Mucosa of descending colon (tissue), 3 donors: ENCODE measurements at places on chromosomes 11 and 22. TPM values are rescaled to one million over a fixed set of nuclear protein-coding genes. Genes with fewer than 3 reads are reported as not detected.

Gene NPTXR
- 1.2 TPM for total RNA-seq

Gene PGA5
- total RNA-seq, result not detected

Gene SOX6
- 6.0 TPM for total RNA-seq

Gene LIF
- 10.0 TPM for total RNA-seq

Gene HOATZ
- total RNA-seq, result not detected

Gene ZMAT5
- total RNA-seq, result 16.1 TPM

Gene CD82
- 43.2 TPM for total RNA-seq

Gene SCGB1A1
- not detected for total RNA-seq

Gene TMEM151A
- total RNA-seq, result 0.27 TPM

Gene CYTH4
- 13.3 TPM for total RNA-seq

DNA sequence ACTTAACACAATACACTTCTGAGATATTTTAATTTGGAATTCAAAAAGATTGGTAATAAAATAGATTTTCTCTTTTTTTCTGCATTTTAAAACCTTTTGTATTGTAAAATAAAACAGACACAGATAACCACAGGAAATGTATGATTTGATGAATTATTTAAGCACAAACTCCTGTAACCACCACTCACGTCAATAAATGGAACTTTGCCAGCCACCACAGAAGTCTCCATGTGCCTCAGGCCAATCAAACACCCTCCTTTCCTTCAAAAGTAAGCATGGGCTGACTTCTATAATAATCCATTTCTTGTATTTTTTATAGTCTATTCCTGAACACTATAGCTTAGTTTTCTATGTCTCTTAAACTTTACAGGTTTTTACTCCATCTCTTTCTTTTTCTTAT lies 721.7 kb downstream of the DLG2 start:
- no peak for DNase-seq

- DNase-seq, result no peak
Measured at GRCh38 chr11:125679837-125680236, 810 bp downstream of the ACRV1 start.

- DNase-seq, result no peak
Measured at GRCh38 chr22:20212754-20213699, 55.1 kb downstream of the RTN4R start.

GRCh38 chr11:92484570-92484969 lies 260.0 kb downstream of the FAT3 start:
- no peak for DNase-seq

DNA sequence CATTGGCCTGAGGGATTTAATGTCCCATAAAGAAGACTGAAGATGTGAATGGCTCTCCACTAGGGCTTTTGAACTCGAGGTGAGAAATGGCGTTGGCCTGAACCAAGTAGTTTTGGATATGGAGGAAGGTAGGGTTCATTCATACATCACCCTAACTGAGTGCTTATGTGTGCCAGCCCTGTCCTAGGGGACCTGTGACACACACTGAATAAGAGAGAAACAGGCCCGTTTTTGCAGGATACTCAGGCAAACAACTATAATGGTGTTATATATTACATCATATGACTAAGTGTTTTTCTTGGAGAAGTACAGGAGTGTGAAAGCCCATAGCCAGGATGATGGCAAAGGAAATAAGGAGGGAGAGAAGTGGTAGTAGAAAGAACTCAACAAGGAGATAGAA lies 368.1 kb downstream of the TMEM135 start:
- no peak for DNase-seq

GRCh38 chr11:79541466-79541865 lies 100.6 kb upstream of the TENM4 start:
- DNase-seq, result no peak

DNA sequence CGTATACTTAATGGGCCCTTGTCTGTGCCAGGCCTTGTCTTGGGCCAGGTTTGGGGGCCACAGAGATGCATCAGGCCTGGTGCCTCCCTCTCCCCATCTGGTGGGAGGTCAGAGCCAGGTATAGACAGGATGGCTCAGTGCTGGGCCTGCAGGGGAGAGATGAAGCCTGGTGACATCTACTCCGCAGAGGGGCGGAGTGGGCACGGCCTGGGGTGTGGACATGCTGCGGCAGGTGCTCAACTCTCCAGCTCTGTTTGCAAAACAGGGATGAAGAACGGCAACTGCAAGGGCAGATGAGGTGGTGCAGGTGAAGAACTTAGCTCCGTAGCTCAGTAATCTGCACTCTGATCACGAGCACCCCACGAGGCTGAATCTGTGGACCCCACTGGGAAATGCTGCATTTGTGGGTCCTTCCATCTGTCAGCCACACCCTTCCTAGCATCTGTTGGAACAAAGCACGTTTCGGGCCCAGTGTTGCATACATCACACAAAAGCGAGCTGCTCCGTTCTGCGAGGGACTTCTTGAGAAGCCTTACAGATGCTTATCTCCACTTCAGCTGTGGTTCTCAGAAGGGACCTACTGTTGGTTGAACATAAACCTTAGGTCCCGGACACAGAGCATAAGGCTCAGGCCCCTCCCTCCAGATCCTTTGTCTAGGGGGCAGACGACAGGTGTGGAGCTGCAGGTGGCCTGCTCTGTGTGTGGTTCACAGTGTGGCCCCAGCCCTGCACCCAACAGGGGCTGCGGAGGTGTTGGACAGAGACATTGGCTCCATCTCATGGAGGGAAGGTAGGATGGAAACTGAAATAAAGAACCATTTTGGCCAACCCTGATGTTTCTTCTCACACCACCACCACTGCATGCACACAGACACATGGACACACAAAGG lies 78.3 kb downstream of the LRRC32 start:
- DNase-seq, result peak; percentile 64

- no peak for DNase-seq
Measured at GRCh38 chr11:129528296-129528695, 152.6 kb downstream of the BARX2 start.

- no peak for DNase-seq
Measured at GRCh38 chr11:118443590-118444218, 7.4 kb downstream of the KMT2A start.

GRCh38 chr11:109329716-109330115 lies 92.3 kb upstream of the C11orf87 start:
- DNase-seq, result no peak

DNA sequence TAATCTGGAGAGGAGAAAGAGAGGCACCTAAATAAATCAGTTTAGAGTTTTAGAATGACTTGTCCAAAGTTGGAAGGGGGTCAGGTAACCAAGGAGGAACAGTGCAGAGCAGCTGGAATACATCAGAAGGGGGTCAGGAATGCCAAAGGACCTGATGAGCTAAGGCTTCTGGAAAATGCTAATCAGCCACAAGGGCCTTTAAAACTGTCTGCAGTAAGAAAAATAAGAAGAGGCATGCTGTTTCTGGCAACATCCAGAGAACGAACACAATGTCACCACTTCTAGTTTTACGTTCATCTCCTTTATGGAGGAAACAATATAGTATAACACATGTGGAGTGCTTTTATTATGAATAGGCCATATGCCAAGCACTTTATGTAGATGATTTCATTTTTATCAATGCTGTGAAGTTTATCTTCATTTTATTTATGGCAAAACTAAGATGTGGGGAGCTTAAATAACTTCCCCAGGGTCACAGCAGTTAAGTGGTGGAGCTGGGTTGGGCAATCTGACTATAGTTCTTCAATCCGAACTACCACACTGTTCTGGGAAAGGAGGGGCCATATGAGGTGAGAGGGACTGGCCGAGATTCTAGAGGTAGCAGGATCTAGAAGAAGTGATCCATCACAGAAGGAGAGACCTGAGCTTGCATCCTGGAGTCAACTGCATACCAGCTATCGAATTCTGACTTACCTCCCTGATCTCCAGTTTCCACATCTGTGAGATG lies 22.6 kb downstream of the ACO2 start:
- no peak for DNase-seq

GRCh38 chr11:70593446-70593983 lies 195.2 kb downstream of the CTTN start:
- DNase-seq, result no peak

DNA sequence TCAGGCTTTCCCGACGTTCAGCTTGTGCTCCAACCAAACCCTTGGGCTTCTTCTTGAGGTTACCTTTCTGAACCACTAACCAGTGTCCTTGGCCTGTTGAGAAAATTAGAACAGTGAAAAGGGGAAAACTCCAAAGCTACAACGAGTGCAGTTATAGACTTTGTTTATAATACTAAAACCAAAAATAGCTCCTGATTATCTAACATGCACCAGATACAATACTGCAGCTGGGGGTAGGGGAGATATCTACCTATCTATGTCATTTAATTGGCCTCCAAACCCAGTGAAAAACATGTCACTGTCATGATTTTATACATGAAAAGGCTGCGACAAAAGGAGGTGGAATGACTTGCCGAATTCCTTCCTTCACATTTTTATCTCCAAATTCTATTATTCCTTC lies 11.9 kb downstream of the XRRA1 start:
- no peak for DNase-seq

DNA sequence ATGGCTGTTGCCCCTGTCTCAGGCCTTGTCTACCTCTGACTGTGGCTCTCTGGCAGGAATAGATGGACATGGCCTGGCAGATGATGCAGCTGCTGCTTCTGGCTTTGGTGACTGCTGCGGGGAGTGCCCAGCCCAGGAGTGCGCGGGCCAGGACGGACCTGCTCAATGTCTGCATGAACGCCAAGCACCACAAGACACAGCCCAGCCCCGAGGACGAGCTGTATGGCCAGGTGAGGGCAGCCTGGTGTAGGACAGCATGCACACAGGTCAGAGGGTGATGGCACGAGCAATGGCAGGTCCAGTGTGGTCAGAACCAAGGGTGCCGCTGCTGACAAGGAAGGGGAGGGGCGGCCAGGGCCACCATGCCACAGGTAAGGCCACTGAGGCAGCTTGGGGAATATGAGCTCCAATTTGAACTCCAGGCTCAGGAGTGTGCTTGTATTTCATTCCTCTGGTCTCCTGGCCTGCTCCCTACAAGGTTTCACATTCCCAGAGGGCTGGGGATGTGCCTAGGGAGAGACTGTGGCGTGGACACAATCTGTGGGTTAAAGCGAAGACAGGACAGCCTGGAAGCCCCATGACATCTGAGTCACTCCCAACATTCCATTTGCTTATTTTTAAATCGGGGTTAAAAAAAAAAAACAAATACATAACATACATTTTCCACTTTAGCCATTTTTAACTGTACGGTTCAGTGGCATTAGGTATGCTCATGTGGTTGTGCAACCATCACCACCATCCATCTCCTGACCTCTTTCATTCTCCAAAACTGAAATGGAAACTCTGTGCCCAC lies 562 bp downstream of the FOLR3 start:
- no peak for DNase-seq

DNA sequence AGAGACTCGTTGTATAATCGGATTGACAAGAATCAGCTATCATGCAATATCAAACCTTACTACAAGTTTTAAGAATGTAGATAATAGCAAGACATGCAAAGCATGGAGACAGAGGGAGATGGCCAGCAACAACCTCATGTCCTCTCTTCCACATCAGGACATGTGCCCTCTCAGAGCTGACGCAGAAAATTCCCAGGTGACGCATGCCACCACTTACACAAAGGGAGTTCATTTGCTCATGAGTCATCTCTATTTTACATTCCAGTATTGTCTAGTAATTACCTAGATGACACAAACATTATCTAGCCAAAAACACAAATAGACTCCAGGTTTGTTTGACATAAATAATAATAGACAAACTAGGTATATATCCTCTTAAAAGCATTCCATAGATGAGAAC lies 38.1 kb upstream of the OPCML start:
- DNase-seq, result no peak

- DNase-seq, result no peak
Measured at GRCh38 chr11:69039501-69039900, 9.2 kb upstream of the TPCN2 start.
